Liver (tissue), 10 donors: ENCODE measurements at places on chromosomes 2 and 18. TPM values are rescaled to one million over a fixed set of nuclear protein-coding genes. Genes with fewer than 3 reads are reported as not detected.

DNA sequence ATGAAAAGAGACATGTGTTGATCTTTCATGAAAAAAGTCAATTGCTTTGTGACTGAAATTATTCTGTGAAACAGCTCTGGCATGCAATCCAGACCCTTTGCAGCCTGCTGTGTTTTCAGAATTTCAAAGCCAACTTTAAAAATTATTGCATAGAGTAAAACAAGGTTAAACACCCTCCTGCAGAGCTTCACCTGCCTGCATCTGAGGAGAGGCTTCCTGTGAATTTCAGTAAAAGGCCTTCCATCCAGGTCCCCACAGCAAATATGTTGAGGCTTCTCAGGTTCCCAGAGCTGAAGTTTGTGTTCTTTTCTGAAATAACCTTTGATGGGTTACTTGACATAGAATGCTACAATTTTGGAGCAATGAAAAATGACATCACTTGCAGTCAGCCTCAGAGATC lies 4.1 kb downstream of the XIRP2 start:
- H3K4me1 ChIP-seq = no peaks in the 10 kb centered on the region
- no peaks in the 10 kb centered on the region for H3K36me3 ChIP-seq
- no peak for DNase-seq
- no peak overlapping the region for H3K4me3 ChIP-seq

DNA sequence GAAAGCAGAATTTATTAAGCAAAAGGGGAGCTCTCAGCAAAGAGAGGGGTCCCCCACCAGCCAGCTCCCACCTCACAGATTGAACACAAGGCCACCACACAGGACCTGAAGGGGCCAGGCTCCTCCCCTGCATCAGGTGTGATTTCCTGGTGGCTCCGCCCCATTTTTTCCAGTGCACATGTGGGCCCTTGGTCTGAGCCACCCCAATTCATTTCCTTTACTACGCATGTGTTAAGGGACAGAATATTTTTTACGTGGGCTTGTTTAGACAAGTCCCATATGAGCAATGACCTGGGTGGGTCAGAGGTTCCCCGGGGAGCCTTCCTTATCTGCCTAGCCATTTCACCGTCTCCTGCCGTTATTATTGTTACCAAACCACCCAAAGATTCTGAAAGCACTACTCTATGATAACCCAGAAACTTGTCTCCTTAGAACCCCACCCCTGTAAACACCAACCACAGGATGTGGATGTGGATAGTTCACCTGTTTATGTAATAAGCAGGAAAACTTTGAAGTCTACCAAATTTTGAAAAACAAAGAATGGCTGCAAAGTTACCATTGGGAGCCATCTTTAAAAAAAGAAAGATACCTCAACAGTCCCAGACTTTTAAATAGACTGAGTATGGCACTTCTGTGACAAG lies 191.7 kb downstream of the CD226 start:
- no peak for DNase-seq
- H3K4me1 ChIP-seq = no peaks in the 10 kb centered on the region
- no peaks in the 10 kb centered on the region for H3K27me3 ChIP-seq
- no peaks in the 10 kb centered on the region for H3K36me3 ChIP-seq
- no peak overlapping the region for H3K27ac ChIP-seq
- no peak overlapping the region for H3K4me3 ChIP-seq

DNA sequence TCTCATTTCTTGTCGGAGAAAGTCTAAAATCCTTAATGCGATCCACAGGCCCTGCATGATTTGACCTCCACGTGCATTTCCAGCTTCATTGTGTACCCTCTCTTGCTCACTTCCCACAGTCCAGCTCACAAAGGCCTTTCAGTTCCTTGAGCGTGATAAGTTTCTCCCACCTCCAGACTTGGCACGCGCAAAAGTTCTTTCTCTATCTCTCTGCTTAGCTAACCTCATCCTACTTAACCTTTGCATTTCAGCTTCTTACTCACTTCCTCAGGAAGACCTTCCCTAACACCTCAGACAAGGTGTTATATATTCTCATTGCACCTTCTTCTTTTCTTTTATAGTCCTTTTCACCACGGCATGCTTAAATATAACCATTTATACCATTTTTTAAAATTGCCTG lies 124.8 kb upstream of the XPO1 start:
- no peak overlapping the region for H3K27ac ChIP-seq
- no peaks in the 10 kb centered on the region for H3K36me3 ChIP-seq
- no peak for DNase-seq
- H3K27me3 ChIP-seq = no peaks in the 10 kb centered on the region

GRCh38 chr18:32011193-32011592 lies 7.4 kb upstream of the RNF125 start:
- no peak for DNase-seq
- peaks cover 1% of the 10 kb centered on the region for H3K4me1 ChIP-seq
- no peak overlapping the region for H3K27ac ChIP-seq
- no peaks in the 10 kb centered on the region for H3K27me3 ChIP-seq
- H3K4me3 ChIP-seq = no peak overlapping the region

DNA sequence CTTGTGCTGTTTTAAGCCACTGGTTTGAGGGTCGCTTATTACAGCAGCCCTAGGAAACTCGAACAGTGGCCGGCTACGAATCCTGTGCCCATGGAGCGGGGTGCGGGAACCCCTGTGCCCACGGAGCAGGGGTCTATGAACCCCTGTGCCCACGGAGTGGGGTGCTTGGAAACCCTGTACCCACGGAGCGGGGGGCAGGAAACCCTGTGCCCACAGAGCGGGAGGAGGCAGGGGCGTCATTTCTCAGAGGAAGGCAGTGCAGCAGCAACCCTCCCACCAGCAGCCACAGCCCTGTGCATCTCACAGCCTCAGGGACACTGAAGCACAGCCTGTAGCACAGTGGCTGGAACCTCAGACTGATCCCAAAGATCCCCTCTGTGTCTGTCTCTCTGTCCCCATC lies 34.2 kb upstream of the GPC1 start:
- no peak for DNase-seq
- H3K4me1 ChIP-seq = no peaks in the 10 kb centered on the region
- H3K27ac ChIP-seq = no peak overlapping the region
- H3K27me3 ChIP-seq = no peaks in the 10 kb centered on the region

CD226 gene
- 4.4 TPM for total RNA-seq

SP9 gene
- total RNA-seq = not detected

DCDC2C gene
- not detected for total RNA-seq

SCN7A gene
- 0.05 TPM for total RNA-seq

PARD6G gene
- 2.4 TPM for total RNA-seq
